ENCODE measurements at places on chromosomes 3 and 15.

GRCh38 chr3:132395126-132395525 lies 22.2 kb upstream of the DNAJC13 start:
- DNase-seq: no peak

GRCh38 chr15:27134481-27134880 lies 163.5 kb downstream of the GABRG3 start:
- no peak for DNase-seq

DNA sequence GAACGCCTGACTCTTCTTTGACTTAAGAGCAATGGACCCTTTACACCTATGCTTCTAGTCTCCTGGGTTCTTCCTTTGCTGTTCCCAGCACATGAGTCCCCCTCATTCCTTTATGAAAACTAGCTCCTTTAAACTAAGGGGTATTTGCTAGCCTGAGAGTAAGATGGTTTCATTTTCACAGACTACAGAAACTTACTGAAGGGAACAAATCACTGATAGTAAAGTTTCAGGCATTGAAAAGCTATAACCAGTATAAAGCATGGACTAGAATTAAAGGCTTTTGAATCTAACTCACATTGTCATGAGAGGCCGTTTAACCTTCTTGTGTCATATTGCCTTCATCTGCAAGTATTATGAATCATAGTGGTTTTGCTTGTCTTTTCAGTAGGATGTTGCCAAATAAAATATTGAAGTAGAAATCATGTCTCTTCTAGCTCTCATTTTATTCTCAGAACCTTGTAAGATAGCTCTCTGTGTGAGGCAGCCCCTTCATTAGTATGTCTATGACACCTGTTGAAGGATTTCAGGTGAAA lies 765.9 kb downstream of the NR2F2 start:
- no peak for DNase-seq

DNA sequence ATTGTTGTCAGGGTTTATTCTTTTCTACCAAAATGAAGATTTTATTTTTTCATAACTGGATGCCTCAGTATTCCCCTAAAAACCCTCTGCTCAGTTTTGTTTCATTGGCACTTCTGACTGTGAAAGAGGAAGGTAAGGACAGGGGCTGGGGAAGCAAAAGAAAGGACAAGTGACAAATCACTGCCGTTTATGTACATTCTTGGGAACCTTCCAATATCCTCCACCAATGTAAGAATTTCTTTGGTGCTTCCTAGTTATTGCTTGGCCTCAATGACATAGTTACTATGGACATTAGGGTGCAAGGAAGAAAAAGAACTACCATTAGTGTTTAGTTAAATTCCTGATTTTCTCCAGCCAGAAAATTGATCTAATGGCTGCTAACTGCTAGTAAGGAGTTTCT lies 131.0 kb upstream of the C15orf61 start:
- no peak for DNase-seq

DNA sequence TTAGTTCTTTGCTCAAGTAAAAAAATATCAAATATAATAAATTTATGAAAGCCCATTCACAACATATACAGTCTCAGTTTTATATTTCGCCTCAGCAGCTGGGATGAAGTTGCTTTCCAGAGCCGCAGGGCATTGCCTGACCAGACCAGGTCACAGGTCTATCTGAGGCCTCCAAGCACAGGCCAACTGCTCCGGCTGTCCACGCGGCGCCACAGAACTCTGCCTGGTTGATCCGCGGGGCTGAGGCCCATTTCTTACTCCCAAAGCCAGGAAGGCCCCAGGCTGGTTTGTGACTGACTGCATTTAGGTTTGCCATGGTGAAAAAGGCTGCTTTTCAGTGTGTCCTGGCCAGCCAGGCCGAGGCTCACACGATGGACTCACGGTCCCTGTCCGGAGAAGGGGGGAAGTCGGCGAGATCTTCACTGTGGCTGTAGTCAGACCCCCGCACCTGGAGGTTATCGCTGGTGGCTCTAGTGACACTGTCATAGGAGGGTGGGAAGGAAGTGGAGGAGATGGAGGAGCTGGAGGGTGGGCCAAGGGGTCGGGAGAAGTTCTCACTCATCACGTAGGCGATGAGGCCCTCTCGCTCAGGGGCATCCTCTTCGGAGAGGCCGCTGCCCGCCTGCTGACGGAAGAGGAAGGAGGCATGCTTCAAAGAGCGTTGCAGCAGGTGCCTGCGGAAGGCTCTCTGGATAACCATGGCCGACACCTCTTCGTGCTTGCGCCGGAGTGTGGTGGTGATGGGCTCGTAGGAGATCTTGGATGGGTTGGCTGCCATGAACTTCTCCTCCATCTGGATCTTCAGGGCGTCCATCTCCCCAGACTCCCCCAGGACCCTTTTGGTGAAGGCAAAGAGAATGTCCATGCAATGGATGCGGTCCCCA lies 54.1 kb downstream of the EXOG start:
- no peak for DNase-seq

- no peak for DNase-seq
Observed at GRCh38 chr3:102233881-102234280, 200.9 kb upstream of the ZPLD1 start.

DNA sequence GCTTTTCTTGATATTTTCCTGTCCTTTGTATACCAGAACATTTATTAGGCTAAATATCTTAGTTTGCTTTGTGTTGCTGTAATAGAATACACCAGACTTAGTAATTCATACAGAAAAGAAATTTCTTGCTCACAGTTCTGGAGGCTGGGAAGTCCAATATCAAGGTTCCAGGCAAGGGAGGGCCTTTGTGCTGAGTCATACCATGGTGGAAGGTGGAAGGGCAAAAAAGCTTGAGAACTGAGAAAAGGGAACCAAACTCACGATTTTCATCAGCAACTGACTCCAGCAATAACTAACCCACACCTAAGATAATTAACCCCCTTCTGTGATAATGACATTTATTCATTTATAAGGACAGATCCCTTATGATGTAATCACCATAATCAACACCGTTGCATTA lies 496.9 kb upstream of the SUCLG2 start:
- DNase-seq: no peak

DNA sequence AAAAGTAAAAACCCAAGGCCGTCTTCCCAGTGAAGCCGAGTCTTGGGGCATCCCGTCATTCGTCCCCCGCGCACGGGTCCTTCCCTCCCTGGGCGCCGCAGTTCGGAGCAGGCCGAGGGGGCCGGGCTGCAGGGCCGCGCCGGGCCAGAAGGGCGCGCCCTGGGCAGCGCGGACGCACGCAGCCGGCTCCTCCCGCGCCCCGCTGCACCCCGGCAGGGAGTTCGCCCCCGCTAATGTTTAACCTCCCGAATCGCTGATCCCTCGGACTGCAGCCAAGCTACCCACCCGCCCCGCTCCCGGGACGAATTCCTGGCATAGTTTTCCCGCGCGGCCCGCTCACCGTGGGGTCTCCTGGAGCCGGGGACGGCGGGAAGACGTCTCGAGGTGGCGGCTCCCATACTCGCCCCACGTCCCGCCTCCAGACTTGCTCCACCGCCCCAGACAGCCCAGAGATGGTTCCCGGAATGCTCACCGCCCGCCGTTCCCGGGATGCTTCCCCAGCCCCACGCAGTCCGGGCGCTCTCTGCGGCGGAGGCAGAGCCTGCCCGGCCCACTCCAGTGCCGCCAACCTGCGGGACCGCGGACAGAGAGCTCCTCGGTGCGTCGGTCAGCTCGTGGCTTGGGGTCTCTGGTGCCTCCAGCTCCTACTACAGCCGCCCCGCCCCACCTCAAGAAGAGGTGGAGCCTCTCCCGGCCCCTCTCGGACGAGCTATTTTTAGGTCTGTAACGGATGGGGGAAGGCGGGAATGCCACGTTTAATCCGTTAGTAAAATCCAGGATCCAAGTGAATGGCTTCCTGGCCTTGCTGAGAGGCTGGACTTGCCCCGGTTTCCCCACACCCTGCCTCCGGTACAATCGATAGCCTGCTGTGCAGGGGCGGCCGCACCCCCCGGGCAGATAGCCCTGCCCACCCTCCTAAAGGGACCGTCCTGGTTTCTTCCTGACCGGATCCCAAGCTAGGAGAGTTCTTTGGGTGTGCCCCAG lies at the start of gene DZIP1L:
Gene DZIP1L (minus strand): TSS at position 621 of the 984 bp plus-strand sequence. CDS start 11,637 bp downstream, outside the sequence.
- peak; percentile 28 for DNase-seq

- DNase-seq: no peak
Observed at GRCh38 chr3:134315286-134316106, 58.8 kb downstream of the AMOTL2 start.

DNA sequence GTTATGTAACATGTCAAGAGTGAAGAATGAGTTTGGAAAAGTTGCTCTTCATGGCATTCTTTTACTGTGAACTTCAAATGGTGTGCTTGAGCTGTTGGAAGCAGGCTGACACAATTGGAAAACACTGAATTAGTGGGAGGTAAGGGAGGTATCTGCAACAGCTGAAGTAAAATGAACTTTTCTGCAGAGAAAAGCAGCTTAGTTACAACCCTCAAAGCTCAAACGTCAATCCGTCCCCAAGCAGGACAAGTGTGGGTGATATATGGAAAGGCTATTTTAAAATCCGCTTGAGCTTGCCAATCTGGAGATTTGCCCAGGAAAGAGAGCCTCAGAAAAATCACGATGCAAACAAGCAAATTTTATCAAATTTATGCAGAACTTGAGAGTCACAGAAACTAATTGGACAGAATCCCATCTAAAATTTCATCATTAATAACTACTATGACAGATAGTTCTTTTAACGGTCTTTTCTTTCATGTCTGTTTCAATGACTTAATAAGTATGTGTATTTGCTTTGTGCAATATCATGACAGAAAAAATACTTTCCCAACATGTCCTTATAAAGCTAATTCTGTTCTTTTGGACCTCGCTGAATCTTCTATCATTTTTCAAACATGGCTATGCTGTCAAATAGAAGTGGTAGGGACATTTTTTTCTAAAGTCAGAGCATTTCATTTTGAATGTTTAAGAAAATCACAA lies 266.6 kb upstream of the SLITRK3 start:
- DNase-seq: no peak

GRCh38 chr3:48151058-48151806 lies 37.0 kb downstream of the CDC25A start:
- DNase-seq: peak; percentile 44

- DNase-seq: no peak
Observed at GRCh38 chr3:21893242-21893641, 142.2 kb upstream of the ZNF385D start.

DNA sequence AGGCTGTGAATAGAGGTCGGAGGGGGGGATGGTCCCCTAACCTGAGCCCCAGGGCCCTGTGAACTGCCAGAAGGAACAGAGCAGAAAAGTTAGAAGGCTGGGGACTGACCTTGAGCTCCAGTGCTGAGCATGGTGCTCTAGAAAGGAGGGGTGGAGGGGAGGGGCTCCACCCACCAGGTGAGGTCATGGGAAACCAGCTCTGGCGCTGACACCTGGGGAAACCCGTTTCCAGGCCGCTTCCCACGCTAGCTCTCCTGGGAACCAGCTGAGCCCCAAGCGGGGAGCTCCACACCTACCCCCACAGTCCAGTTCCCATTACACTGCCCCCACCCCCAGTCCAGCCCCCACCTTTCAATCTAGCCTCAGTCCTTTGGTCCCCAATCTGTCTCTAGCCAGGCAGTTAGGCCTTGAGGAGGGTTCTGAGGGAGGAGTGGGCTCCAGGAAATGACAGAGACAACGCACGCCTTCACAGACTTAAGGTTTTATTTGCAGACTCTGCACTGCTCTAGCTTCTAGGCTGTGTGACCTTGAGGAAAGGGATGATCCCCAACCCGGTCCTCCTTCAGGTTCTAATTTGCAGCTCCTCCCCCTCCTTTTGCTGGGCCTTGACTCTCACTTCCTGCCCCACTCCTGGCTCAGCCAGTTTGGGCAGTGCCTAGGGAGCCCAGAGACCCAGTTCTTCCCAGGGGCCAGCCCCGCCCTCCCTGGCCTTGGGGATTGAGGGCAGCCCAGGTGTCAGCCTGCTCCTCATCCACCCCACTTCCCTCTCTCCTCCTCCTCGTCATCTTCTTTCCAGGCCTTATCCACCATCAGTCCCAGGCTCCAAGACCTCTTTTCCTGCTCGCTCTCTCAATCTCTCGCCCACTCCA lies 2.1 kb downstream of the RHOV start:
- DNase-seq: peak; percentile 9

- no peak for DNase-seq
Observed at GRCh38 chr3:44772099-44772442, 10.5 kb downstream of the KIF15 start.

- DNase-seq: no peak
Observed at GRCh38 chr3:151383956-151384355, 597 bp downstream of the P2RY12 start.

- DNase-seq: no peak
Observed at GRCh38 chr3:24043168-24043567, 98.1 kb downstream of the NR1D2 start.

DNA sequence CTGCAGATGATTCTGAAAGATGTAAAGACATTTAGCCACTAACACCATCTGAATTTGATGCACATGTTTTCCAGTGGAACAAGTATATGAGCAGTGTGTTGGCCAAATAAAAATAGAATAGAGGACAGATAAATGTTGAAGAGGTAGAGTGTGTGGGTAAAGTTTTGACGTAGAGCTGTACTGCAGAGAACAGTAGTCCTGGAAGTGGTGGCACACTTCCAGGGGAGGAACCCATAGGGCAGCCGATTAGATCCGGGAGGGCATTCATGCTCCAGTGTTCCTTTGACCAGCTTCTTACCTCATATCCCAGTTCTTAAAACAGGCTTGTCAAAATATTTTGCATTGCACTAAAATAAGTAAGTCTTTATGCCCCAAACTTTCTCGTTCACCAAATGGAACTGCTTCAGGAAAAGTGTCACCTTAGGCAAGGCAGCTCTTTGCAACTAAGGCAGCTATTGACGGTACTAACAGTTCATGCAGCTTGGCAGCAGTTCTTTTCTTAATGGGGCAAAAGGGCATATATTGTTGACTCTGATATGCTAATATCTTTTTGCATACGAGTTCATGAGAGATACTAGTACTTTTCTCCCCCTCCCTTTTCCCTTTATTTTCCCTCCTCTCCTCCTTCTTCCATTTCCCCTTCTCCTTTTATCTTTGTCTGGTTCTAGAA lies 429.3 kb upstream of the AZI2 start:
- no peak for DNase-seq

GRCh38 chr3:134056464-134056891 lies 26.8 kb upstream of the SLCO2A1 start:
- DNase-seq: no peak

GRCh38 chr3:45362758-45363157 lies 25.6 kb upstream of the LARS2 start:
- no peak for DNase-seq
